Spinal cord (tissue), 10 donors: ENCODE measurements at places on chromosomes 2 and 18.
A peak's percentile ranks its signal among the peaks of the same experiment; 100 is the strongest.

DNA sequence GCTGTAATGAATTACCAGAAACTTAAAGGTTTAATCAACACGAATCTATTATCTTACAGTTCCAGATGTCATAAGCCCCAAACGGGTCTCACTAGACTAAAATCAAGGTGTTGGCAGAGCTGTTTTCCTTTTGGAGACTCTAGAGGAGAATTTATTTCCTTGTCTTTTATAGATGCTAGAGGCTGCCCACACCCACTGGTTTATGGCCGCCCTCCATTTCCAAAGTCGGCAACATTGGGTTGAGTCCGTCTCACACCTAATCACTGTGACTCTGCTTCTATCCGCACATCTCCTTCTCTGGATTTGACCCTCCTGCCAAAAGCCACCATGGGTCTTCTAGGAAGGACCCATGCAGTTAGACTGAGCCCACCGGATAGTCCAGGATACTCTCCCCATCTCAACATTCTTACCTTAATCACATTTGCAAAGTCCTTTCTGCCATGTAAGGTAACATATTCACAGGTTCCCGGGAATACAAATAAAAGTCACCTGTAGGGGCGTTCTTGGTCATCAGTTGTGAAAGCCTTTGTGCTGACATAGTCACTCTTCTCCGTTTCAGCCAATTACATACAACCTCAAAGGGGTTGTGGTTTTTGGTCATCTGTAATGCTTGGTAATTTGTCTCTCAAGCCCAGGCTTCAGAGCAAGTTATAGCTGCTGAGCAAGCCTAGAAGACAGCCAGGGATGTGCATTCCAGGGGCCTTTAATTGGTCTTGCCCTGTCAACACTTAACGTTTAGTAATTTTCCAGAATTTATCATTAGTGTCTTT, 179.4 kb downstream of the ANTXR1 start:
- no peak for DNase-seq

- DNase-seq, result no peak
These were observed 205.8 kb downstream of the ARL6IP6 start for GRCh38 chr2:152924219-152924618.

DNA sequence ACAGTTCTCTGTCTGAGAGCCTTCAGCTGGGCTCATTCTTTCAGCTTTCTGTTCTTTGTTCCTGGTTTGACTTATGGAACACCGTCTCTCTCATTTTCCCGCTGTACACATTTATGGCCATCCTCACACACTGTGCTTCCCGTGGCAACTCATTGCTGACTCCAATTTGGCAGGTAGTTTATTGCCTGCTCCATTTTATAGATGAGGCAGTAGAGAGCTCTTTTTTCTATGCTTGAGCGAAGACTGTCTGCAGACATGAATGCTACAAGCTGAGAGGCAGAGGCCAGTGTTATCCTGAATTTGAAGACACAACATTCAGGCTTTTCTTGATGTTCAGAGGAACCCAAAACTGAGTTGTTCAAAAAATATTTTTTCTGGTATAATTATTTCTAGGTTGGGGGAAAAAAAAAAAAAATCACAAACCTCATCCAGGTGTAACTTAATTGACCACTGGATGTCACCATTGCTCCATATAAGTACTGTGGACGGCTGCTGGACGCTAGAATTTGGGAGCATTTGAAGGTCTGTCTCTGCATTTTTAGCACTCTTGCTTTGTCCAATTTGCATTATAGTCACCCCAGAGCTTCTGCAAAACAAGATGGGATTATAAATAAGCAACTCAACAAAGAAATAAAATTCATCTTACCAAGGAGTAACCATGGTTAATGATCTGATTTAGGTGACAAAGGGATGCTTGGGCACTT, 83.5 kb downstream of the HRH4 start:
- peak; percentile 39 for DNase-seq

GRCh38 chr2:164252568-164253287, 368.6 kb downstream of the GRB14 start:
- DNase-seq, result no peak

- DNase-seq, result no peak
These were observed 4.3 kb downstream of the COL3A1 start for GRCh38 chr2:188978291-188979081.

- DNase-seq, result no peak
These were observed 69.2 kb upstream of the SLC9A2 start for GRCh38 chr2:102550151-102550550.

- DNase-seq, result no peak
These were observed 22.8 kb downstream of the ASXL3 start for GRCh38 chr18:33600846-33601245.

GRCh38 chr2:26640781-26641564, at the start of gene CIB4:
CIB4 (minus strand) TSS chr2:26641366; CDS start chr2:26641314, 52 bp downstream.
- DNase-seq, result no peak

DNA sequence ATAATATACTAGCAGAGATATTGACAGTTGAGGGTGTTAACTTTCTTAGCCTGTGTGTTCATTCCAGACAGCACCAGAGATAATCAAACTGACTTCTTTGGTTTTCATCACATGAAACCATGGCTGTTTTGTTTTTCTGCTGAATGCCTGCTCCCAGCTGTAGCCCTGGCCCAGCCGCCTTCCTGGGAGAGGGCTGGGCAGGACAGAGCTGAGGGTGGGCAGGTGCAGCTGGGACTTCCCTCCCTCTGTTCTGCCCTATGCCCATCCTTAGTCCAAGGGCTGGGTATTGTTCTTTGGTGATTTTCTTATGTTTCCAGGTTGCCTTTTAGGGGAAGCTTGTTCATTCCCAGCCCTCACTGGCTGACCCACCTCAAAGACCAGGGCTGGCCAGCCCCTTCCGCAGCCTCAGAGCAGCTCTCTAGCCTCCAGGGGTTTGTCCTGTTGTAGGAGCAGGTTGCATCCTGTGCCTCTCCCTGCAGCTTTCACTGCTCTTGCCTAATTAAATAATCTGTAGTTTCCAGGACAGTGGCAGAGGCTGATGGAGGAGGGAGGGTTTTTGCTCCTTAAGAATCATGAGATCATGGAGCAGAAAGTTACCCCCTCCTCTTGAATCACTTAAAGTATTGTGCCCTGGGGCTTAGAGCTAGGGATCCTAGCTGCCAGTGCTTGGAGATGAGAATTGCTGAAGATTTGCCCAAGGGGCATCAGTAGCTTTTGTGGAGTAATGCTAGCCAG, 61.4 kb downstream of the MTCL1 start:
- peak; percentile 51 for DNase-seq

DNA sequence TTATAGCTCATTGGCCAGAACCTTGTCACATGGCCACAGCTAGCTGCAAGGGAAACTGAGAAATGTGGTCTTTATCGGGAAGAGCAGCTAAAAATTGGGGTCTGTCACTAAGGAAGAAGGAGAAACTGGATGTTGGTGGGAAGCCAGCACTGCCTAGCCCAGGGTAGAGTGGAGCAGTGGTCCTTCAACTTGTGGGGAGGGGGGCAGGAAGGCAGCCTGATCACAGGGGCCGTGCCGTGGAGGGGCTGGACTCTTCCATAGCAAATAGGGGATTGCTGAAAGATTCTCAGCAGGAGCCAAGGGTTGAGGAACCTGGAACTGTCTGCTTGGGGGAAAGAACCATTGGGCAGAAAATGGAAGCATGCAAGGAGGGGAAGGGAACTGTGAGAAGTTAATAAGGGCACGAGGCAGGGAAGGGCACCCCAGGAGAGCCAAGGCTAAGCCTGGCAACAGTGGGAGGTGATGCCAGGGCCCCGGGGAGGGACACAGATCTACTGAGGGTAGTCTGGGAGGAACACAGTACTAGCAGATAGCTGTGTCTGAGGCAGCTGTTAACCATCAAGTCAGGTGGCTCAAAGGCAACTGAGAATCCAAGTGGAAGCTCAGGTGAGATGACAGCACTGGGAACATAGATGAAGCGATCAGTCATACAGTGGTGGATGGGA, 5.9 kb upstream of the NEURL3 start:
- no peak for DNase-seq

DNA sequence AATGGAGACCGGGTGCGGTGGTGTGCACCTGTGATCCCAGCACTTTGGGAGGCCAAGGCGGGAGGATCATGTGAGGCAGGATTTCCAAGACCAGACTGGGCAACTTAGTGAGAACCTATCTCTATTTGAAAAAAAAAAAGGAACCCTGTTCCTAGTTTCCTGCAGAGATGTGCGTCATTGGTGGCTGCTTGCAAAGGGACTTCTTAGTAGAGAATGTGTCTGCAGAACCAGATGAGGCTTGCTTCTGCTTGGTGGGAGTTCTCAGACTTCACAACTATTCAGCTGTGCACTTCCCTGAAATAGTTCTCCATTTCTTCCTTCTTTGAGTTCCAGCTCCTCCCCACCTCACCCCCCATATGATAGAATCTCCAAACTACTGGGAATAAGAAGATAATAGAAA, 22.3 kb downstream of the ZCCHC2 start:
- DNase-seq, result no peak

- DNase-seq, result no peak
These were observed 13.1 kb upstream of the PHLPP1 start for GRCh38 chr18:62702259-62702658.

GRCh38 chr18:27983780-27984179, 193.2 kb downstream of the CDH2 start:
- no peak for DNase-seq

DNA sequence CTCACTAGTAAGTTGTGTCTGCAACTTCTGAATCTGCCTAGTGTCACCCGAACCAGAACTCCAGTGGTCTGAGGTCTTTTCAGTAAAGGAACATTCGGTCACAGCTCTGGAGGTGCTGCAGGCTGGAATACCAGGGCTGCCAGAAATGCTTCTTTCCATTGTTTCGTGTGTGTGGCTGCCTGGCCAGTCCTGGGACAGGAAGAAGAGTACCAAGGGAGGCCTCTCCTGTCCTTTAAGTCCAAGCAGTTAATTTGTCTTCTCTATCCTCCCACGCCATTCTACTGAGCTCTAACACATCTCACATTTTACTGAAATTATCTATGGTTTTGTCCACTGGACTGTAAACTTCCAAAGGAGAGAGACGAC, 196.0 kb downstream of the LNPK start:
- no peak for DNase-seq

DNA sequence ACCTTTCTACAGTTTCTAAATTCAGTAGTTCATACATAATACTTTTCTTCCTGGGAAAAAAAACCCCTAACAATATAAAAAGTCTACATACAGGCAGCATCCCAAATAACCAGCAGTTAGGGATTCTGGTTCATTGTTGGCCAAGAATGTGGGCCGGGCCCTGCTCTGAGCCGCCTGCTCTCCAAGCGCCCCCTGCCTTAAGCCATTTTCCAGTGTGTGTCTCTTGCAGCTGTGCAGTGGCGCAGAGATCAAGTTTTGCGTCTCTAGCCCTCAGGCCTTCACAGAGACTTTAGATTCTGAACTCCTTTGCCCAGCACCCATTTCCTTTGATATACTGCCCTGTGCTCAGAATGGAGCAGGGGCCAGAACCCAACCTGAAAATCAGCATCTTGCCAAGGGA, 32.9 kb downstream of the RMC1 start:
- no peak for DNase-seq

DNA sequence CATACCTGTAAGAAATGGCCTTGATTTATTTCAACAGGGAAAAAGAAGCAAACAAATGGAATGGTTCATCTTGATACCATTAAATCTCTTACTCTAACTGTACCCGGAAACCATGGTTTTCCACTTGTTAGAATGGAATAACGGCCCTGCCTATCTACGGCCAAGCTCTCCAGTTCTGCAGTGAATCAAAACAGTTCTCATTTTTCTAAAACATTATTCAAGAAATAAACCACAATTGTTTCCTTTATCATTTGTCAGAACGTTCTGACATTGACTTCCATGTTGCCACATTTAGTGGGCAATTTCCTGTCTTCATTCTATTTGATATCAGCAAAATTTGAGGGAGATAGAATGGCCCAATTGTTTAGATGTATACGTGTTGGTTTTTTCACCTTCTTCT, 118.8 kb upstream of the CDH19 start:
- no peak for DNase-seq

GRCh38 chr2:158507141-158507540, 50.4 kb downstream of the PKP4 start:
- no peak for DNase-seq

GRCh38 chr2:44759823-44760222, 181.7 kb upstream of the SIX3 start:
- no peak for DNase-seq

DNA sequence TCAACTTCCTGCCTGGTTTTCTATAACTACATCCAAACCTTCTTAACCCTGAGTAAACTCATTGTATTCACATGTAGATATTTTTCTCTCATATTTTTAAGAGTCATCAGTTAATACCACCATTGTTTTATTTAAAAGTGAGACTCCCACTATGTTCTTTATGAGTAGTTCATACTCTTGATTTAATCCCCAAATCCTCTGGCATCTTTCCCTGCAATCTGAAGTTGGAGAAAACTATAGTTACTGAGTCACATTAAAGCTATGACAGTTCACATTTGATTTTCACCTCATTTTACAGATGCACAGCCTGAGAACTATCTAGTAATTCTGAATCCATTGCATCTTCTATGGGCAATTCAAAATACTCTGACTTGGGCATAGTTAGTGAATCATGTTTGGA, 1358.7 kb upstream of the NRXN1 start:
- no peak for DNase-seq

- no peak for DNase-seq
These were observed 221.0 kb upstream of the TFPI start for GRCh38 chr2:187775196-187775595.

DNA sequence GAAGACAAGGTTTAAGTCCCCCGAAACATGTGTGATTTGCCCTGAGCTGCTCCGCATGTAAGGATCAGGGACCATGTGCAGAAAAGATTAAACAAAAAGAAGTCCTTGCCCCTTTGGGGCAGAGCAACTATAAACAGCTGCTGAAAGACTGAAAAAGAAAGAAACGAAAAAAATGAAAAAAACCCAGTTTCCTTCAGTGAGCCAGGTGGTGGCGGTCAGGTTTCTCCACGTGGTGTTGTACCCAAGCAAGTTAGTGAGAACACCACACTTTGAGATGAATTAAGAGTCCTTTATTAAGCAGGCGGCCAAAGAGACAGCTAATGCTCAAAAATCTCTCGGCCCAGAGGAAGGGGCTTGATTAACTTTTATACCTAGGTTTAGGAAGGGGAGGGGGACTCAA, 404.9 kb upstream of the SYT4 start:
- no peak for DNase-seq

GRCh38 chr2:222423186-222423585, 1.2 kb upstream of the SGPP2 start:
- DNase-seq, result no peak

GRCh38 chr2:69692424-69692823, 48.9 kb upstream of the AAK1 start:
- no peak for DNase-seq

- DNase-seq, result no peak
These were observed 26.7 kb upstream of the PRLH start for GRCh38 chr2:237539681-237540080.

DNA sequence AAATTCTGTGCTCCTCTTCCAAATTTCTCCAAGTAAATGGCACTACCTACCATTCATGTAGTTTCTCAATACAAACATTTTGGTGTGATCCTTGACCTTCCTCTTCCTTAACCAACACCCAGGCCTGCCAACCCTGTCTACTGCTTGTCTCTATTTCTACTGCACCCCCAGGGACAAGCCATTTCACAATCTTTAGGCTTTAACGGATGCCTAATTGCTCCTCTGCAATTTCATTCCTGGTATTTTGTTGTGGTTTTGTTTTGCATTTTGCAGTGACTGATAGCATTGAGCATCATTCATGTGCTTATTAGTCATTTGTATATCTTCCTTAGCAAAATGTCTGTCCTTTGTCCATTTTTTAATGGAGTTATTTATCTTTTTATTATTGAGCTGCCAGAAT, 10.0 kb downstream of the FAP start:
- DNase-seq, result no peak
